ENCODE measurements at places on chromosomes 16 and 17. TPM values are rescaled to one million over a fixed set of nuclear protein-coding genes. Genes with fewer than 3 reads are reported as not detected.
A peak's percentile ranks its signal among the peaks of the same experiment; 100 is the strongest.

DNA sequence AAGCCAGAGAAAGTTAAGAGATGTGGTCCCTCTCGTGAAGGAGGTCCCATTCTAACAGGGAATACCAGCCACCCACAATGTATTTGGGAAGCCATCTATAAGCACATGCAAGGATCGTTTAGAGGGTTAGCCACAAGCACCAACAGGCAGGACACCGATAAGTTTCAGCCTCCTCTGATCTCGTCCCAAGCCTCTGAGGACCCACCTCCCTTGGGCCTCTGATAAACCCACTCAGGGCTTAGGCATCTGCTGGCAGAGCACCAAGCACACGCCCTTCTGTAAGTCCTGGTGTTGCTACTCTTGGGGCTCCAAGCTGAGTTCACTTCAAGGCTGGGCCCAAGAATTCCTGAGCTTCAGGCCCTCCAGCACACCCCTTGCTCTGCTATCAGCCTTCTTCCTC lies 5.4 kb upstream of the PNPO start:
- no peak overlapping the region for H3K27ac ChIP-seq
- peaks cover 11% of the 10 kb centered on the region for H3K4me1 ChIP-seq
- peaks cover 1% of the 10 kb centered on the region for H3K36me3 ChIP-seq
- H3K4me3 ChIP-seq: no peak overlapping the region
- H3K27me3 ChIP-seq: no peaks in the 10 kb centered on the region
- no peak for DNase-seq

The PRR35 gene
- total RNA-seq: not detected

DNA sequence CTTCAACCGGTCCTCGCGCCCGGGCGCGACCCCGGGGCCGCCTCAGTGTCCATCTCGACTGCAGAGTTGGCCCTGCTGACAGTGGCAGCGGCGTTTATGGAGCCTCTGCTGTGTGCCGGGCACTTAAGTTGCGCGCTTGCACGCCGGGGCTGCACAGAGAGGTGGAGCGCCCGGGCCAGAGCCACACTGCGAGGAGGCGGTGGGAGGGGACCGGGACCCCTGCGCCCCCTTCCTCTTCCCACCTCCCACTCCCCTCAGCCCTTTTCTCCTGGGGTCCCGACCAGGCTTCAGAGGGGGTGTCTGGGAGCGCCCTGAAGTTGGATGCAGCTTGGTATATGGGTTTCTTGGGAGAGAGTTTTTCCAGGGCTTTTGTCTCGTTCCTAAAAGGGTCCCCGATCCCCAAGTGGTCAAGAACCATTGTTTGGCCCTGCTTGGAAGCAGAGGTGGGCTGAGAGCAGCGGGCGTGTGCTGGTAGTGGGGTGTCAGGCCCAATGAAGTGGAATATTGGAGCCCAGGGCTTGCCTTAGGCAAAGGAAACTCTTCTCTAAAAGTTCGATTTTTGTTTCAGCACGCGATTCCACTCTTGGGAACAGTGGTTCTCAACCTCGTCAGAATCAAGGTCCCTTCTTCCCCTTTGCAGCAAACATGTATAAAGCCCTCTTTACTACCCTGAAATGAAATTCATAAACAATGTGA lies 605 bp downstream of the MRTFB start:
- H3K36me3 ChIP-seq: peaks cover 4% of the 10 kb centered on the region
- H3K27ac ChIP-seq: peak overlapping the region; percentile 89
- peak overlapping the region; percentile 85 for H3K4me3 ChIP-seq
- DNase-seq: no peak
- H3K27me3 ChIP-seq: no peaks in the 10 kb centered on the region

GRCh38 chr17:79465011-79465680 lies 145.7 kb downstream of the RBFOX3 start:
- H3K27me3 ChIP-seq: no peaks in the 10 kb centered on the region
- H3K4me3 ChIP-seq: no peak overlapping the region
- no peak for DNase-seq
- no peaks in the 10 kb centered on the region for H3K36me3 ChIP-seq

DNA sequence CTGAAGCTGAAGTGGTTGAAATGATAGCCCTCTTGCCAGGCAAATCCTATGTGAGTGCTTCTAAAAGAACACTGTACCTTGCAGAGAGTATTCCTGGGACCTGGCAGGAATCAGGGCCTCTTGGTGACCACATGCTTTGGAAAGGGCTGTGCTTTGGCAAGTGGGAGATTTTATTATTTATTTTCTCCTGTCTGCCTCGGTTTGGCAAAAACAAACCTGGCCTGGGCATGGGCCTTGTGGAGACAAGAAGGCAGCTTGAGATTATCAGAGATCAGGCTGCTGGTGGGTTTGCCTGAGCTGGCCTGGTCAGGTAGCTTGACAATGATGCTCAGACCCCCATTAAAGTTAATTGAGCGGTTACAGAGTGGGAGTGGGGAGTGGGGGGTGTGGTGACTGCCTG lies 24.6 kb downstream of the ABCC1 start:
- H3K36me3 ChIP-seq: peaks cover 91% of the 10 kb centered on the region
- H3K4me3 ChIP-seq: no peak overlapping the region
- H3K4me1 ChIP-seq: peaks cover 2% of the 10 kb centered on the region
- no peak overlapping the region for H3K27ac ChIP-seq
- no peak for DNase-seq
- no peaks in the 10 kb centered on the region for H3K27me3 ChIP-seq

GRCh38 chr16:88599825-88600538 lies 29.8 kb downstream of the ZC3H18 start:
- DNase-seq: no peak
- H3K27me3 ChIP-seq: no peaks in the 10 kb centered on the region
- H3K36me3 ChIP-seq: peaks cover 32% of the 10 kb centered on the region
- no peak overlapping the region for H3K27ac ChIP-seq

- H3K36me3 ChIP-seq: no peaks in the 10 kb centered on the region
- DNase-seq: no peak
- H3K27me3 ChIP-seq: no peaks in the 10 kb centered on the region
- no peak overlapping the region for H3K4me3 ChIP-seq
- H3K27ac ChIP-seq: no peak overlapping the region
- no peaks in the 10 kb centered on the region for H3K4me1 ChIP-seq
Observed at GRCh38 chr17:19590912-19591551, 57.4 kb downstream of the SLC47A1 start.

DNA sequence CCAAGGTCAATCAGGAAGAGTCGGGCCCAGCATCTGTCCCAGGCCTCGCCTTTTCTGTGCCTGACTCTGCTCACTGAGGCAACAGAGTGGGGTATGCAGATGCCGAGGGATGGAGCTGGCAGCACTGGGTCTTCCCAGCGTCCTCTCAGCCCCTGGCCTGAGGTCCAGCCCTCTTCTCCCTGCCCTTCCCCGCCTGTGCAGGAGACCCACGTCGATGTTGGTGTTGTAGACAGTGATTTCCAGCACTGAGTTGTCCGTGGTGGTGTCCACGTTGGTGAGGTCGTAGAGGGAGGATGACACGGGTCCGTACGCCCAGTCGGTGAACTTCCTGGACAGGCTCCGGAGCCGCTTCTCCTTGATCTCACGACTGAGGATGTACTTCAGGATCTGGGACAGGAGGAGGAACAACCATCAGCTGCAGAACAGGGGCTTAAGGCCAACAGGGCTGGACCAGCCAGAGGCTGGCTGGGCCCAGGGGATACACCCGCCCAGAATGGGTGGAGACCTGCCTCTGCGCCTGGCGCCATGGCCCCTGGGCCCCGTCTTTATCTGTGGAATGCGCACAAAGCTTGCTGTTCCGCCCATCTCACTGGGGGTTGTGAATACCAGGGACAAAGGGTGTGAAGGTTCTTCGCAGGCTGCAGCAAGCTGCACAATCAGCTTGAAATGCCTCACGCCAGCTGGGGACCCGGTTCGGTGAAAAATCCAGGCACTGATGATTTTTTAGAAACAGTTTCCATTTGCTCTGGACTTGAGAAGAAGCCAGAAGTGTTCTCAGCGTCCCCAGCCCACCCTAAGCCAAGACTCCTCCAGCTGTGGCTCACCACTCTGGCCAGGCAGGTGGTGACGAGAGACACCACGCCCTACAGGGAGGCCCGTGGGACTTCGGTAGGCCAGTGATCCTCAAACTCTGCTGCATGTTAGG lies 27.5 kb downstream of the TRPV3 start:
- no peak for DNase-seq
- no peak overlapping the region for H3K27ac ChIP-seq
- H3K4me3 ChIP-seq: no peak overlapping the region
- no peaks in the 10 kb centered on the region for H3K27me3 ChIP-seq

The TMEM92 gene
- total RNA-seq: not detected

The KRTAP2-3 gene
- total RNA-seq: not detected

- peaks cover 43% of the 10 kb centered on the region for H3K4me1 ChIP-seq
- H3K4me3 ChIP-seq: no peak overlapping the region
- H3K27me3 ChIP-seq: no peaks in the 10 kb centered on the region
- DNase-seq: no peak
- peaks cover 51% of the 10 kb centered on the region for H3K36me3 ChIP-seq
Observed at GRCh38 chr17:45287526-45288500, 25.9 kb upstream of the SPATA32 start.

The KRT36 gene
- not detected for total RNA-seq

Measured in activated CD4-positive, alpha-beta T cell treated with anti-CD3 and anti-CD28 coated beads, Interleukin-2, amount 10 ng/mL, durations not matched to agents 7 days and 5 days (primary cell).